ENCODE measurements at places on chromosomes 12 and 14.
A peak's percentile ranks its signal among the peaks of the same experiment; 100 is the strongest.

GRCh38 chr14:70640938-70641547 is 673 bp upstream of the TTC9 start:
- peak; percentile 22 for DNase-seq

GRCh38 chr12:19624491-19624890 is 185.2 kb downstream of the AEBP2 start:
- peak; percentile 78 for DNase-seq

- DNase-seq = no peak
Measured at GRCh38 chr14:91396959-91397815, 20.4 kb downstream of the CCDC88C start.

DNA sequence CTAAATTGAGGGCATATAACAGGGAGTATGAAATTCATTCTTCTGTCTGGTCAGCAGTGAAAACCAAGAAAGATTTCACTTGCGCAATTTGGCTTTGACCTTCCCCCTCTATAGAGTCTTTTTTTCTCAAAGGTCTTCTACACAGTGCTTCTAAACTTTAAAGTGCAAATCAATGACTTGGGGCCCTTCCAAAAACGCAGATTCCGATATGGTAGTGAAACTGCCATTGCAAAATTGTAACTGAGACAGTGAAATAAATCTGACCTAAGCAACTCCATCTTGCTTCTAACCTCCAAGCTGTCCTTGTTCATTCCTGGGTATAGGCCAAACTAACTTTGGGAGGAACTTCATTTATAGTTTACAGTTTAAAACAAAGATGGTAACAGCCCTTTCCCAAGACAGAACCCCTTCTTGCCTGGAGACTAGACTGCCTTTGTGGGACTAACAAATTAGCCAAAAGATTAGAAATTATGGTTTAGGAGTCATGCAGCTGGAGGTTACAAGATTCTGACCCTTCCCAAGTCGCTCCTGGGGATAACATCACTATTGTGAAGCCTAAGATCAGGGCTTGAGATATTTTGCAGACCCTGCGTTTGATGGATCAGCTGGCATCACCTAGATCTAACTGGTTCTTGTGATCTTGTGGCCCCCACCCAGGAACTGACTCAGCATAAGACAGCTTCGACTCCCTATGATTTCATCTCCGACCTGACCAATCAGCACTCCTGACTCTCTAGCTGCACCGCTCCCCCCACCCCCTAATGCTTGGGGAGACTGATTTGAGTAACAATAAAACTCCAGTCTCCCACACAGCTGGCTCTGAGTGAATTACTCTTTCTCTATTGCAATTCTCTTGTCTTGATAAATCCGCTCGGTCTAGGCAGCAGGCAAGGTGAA is 5.0 kb downstream of the SLC25A21 start:
- DNase-seq = no peak

- DNase-seq = no peak
Measured at GRCh38 chr12:25653487-25654175, 100.5 kb upstream of the LMNTD1 start.

- peak; percentile 65 for DNase-seq
Measured at GRCh38 chr14:95255487-95255886, 64.2 kb downstream of the CLMN start.

GRCh38 chr12:98669751-98670150 is 24.7 kb downstream of the APAF1 start:
- DNase-seq = no peak

All from fibroblast of upper back skin (primary cell).